Hindlimb muscle (tissue), 1 donor: ENCODE measurements at places on chromosomes 5 and 9.

GRCh38 chr5:61625681-61626621, 293.9 kb downstream of the ZSWIM6 start:
- peak; percentile 50 for DNase-seq

GRCh38 chr9:105357937-105358336, 89.9 kb upstream of the FSD1L start:
- no peak for DNase-seq

- no peak for DNase-seq
Measured at GRCh38 chr5:87751824-87752223, 339.1 kb upstream of the CCNH start.

- DNase-seq, result no peak
Measured at GRCh38 chr9:13688990-13689600, 409.6 kb upstream of the MPDZ start.

DNA sequence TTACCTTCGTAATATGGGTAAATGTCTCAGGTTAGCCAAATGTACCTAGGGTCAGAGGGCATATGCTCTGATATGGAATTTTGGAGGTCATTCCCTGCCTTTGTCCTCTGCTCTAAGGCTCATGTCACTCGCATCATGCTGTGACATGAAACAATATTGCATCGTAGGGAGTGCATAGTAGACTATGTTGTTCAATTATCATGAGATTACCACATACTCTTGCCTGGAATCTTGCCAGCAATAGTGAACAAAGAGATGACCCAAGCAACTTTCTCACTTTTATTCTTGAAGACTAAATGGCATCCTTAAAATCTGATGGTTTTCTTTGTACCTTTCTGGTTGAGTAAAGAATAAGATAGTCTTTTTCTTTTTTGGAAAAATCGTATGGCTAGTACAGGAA, 27.6 kb downstream of the ZNF462 start:
- no peak for DNase-seq

DNA sequence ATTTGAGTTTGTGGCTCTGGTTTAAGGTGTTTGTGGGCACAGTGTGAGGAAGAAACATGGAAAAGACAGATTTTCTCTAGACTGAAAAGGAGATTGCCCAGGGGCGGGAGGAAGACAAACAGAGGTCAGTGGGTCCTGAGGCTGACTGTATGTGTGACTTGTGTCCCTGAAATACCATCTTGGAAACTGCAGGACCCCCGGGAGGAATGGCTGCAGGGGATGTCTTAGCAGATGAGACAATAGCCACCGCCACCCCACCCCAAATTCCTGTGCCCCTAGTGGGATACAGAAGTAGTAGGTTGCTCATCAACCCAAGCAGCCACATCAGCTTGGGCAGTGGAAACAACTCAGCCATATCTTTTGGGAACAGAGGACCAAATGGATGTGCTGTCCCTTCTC, 1.7 kb upstream of the PSAT1 start:
- no peak for DNase-seq

DNA sequence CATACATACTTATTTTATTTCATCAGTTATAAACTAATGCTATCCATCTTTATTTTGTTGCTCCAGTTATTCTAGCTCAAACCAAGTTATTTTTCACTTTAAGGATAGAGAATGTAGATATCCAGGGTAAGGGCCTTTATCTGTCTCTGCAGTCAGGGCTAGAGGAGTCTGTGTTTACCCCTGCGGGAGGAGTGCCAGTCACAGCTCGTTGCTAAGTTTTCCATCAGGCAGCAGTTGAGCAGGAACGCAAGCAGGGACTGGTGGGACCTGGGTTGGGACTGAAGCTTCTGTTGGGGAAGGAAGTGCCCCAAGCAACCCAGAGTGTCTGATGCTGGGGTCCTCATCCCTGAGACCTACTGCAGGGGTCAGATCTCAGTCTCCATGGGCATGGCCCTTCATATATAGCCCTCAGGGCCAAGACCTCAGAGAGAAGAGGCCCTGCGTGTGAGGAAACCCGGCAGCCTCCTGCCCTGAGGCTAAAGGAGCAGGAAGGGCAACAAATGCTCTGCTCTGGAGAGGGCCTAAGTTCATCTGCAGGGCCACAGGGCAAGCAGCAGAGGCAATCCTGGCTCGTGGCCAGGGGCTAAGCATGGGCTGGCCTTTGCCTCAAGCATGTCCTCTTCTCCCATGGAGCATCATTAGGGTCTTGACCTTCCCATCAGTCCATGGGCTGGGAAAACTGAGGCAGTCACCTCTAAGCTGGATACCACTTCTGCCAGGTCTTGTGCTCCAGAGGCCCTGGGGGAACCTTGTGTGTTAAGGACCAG, 6.6 kb downstream of the SLC22A4 start:
- DNase-seq, result no peak

- no peak for DNase-seq
Measured at GRCh38 chr5:36535378-36535777, 71.0 kb upstream of the SLC1A3 start.
